Stimulated activated CD8-positive, alpha-beta memory T cell treated with anti-CD3 and anti-CD28 coated beads, Interleukin-7, amount 100 ng/mL, for 1 hour (primary cell): ENCODE measurements at places on chromosomes 11 and 22.

GRCh38 chr11:116830184-116830912 lies 641 bp downstream of the APOC3 start:
- DNase-seq, result no peak

GRCh38 chr11:44795803-44796535 lies 69.2 kb downstream of the TSPAN18 start:
- no peak for DNase-seq

DNA sequence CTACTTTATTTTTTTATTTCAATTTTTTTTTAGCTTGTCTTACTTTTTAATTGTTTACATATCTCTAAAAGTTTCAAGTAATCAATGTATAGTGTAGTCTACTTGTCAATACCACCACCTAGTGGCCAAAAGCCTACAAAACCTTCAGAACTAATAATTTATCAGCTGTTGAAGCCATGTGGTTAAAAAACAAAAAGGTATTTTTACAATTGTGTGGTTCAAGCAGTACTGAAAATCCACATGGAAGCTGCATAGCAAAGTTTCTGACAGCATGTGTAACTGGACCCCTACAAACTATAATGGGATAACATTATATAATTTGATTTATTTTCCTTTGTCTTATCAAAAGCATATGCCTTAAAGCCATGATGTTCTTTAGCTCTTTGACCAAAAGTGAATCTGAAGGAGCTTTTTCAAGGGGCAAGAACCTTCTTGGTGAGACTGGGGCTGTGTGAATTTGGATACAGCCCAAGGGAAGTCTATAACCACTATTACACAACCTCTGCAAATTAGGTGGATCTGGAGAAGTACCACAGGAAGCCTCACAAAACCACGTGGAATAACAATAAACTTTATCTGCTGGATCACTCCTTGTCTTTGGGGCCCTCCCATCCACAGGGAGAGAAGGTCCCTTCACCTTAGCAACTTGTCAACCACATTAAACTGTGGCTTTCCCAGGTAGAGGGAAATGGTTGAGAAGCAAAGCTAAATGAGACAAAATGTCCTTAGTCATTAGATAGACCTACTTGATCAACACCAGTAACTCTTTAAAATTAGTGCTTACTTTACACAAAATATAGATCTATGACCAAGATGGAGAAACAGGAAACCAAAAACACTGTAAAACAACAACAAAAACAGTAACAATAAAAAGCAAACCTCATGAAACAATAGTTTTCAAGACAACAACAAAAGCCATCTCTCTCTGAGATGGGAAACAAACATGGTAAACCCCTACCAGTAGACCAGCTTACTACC lies 9.9 kb downstream of the NARS2 start:
- no peak for DNase-seq

GRCh38 chr22:41987276-41987675 lies 11.3 kb upstream of the WBP2NL start:
- DNase-seq, result no peak

- DNase-seq, result no peak
Observed at GRCh38 chr11:43907028-43907975, 26.7 kb downstream of the ALKBH3 start.

- DNase-seq, result no peak
Observed at GRCh38 chr22:40058265-40058664, 63.5 kb downstream of the FAM83F start.

DNA sequence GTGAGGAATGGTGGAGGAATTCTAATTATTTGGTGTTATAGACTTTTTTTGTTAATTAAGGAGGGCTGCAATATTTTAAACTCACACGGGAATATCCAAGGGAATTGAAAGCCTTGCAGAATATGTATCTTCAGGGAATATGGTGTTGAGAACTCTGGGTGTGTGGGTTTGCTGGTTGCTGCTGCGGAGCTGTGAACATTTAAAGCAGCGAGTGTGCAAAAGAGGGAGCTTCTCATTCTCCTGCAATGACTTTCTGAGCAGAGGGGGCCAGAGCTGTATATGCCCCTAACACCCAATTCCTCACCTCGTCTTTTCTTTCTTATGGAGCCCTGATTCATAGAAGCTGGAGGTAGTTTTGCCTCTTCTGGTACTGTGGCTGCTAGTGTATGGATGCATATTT lies 217.7 kb downstream of the HIPK3 start:
- DNase-seq, result no peak

GRCh38 chr22:44207173-44207980 lies 26.7 kb downstream of the PARVG start:
- DNase-seq, result no peak

- no peak for DNase-seq
Observed at GRCh38 chr22:32533265-32534111, 58.9 kb downstream of the FBXO7 start.

- DNase-seq, result no peak
Observed at GRCh38 chr11:110463153-110463552, 33.4 kb downstream of the FDX1 start.

- DNase-seq, result no peak
Observed at GRCh38 chr11:75339685-75340409, 11.6 kb downstream of the ARRB1 start.

DNA sequence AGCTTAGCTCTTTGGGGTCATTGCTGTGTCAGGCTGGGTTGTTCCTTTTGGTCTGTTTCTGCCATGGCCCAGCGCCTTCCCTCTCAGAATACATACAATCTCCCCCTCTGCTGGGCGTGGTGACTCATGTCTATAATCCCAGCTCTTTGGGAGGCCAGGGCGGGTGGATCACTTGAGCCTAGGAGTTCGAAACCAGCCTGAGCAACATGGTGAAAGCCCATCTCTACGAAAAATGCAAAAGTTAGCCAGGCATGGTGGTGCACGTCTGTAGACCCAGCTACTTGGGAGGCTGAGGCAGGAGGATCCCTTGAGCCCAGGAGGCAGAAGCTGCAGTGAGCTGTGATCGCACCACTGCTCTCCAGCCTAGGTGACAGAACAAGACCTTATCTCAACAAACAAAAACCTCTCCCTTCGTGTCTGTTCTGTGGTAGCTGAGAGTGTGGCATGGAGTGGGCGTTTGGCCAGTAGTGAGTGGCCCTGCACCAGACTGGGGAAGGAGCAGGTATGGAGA lies 46.7 kb upstream of the RAB1B start:
- no peak for DNase-seq

DNA sequence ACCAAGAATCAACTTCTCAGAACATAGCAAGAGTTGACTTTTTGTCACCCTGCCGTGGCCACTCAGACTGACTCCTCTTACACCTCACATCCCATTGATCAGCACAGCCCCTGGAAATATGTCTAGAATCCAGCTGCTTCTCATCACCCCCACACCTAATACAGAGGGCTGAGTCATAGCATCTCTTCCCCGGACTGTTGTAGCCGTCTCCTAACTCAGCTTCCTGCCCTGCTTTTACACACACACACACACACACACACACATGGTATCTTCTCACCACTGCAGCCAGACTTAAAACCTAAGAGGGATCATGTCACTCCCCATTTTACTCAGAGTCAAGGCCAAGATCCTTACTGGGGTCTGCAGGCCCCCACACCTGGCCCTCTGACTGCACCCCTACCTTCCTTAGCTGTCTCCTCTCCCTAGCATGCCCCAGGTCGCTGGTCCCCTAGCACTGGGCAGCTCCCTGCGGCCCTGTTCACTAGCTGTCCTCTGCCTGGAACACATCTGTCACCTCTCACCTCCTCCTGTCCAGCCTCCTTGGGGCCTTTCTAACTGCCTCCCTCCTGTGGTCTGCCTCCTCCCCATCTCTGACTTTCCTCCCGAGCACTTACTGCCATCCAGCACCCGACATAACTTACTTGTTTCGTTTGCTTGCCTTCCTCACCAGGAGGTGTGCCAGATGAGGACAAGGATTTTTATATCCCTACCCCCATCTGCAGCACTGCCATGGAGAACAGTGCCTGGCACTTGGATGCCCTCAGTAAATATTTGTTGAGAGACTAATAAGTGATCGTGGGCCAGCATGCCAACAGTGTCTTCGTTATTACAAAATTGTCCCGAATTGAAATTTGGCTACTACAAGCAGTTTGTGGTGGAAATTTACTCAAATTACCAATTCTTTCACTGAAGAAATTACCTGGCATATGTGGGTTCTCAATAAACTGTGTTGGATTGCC lies 61.9 kb downstream of the BMAL1 start:
- no peak for DNase-seq

DNA sequence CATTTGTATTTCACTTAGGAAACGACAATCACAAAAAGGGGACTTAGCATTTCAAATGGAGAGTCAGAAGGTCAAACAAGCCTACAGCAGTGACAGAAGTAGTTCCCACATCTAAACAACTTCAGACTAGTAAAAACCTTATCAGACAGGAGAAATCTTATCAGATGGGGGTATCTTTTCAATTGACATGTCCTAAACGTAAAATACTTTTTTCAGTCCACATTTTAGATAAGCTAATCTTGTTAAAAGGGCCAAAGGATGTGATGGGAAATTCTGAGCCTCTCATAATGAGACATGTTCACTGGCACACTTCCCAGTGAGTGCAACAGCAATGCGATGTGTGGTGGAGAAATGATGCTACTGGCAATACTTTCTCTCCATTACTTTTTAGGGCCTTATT lies 2.4 kb downstream of the MAPK1 start:
- DNase-seq, result no peak

GRCh38 chr22:47107431-47107830 lies 345.0 kb downstream of the TBC1D22A start:
- no peak for DNase-seq

DNA sequence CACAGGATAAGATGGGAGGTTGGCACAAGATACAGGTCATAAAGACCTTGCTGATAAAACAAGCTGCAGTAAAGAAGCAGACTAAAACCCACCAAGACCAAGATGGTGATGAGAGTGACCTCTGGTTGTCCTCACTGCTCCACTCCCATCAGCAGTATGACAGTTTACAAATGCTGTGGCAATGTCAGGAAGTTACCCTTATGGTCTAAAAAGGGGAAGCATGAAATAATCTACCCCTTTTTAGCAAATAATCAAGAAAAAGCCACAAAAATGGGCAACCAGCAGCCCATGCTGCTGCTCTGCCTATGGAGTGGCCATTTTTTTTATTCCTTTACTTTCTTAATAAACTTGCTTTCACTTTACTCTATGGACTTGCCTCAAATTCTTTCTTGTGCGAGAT lies 8.7 kb upstream of the PIWIL4 start:
- no peak for DNase-seq

- no peak for DNase-seq
Observed at GRCh38 chr11:134170919-134171281, 52.9 kb downstream of the NCAPD3 start.

DNA sequence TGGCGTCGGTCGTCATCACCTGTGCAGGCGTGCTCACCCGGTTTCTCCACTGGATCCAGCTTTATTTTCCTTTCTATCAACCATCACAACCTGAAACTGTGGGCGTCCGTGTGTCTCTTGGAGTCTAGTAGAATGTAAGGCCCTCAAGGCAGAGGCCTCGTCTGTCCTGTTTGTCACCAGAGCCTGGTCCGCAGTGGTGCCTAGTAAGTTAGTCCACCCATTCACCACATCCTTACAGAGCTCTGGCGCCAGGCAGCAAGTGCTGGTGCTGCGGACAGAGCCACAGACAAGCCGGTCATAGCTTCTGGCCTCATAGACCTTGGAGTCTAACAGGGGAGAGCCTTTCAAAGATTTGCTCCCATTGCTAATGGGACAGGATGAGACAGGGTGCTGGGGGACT lies 64.4 kb upstream of the PARVG start:
- no peak for DNase-seq

DNA sequence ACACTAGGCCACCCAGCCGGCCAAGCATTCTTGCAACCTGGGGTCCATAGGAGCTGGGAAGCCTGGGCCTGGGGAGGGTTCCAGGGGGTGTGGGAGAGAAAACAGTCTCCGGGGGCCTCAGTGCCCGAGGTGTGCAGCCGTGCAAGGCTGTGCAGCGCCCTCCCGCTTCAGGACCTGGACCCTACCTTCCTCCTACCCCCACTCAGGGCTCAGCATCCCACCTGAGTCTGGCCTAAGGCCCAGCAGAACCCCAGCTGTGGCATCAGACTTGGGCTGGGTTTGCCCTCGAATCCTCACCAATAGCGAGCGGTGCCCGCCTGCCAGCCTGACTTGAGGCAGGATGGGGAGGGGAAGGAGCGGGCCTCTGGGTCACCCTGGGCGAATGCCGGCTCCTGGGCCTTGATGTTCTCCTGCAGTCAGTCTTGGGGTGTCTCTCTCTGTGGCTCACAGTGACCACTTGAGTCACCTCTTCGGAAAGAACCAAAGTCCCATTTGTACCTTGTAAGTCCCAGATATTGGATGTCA lies 53.6 kb upstream of the PPARA start:
- no peak for DNase-seq

DNA sequence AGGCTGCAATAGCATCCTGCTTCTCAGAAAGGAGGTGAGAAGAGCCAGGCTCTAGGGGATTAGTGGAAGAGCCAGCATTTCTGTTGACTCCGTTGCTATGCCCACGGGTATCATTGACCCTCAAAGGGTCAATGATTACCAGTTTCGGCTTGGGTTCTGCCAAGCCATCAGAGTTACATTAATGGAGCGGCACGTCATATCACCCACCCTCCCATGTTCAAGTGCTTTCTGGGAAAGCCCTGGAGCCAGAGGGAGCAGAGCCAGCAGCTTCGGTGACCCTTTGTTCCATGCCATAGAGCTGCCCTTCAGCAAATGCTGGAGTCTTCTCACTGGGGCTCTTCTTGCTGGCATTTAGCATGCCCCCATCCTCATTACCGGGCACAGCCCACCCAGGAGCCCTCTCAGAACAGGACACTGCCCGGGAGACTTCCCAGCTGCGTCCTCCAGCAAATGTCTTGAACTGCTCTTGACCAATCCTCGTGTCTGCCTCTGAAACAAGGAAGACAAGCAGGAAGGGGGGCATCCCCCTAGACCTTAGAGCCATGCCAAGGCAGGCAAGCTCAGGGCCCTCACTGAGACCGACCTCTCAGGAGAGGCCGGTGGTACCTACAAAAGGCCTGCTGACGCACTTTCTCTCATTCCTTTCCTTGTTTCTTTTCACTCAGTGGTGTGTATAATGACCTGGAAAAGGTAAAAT lies 14.6 kb downstream of the KCNJ1 start:
- DNase-seq, result no peak

DNA sequence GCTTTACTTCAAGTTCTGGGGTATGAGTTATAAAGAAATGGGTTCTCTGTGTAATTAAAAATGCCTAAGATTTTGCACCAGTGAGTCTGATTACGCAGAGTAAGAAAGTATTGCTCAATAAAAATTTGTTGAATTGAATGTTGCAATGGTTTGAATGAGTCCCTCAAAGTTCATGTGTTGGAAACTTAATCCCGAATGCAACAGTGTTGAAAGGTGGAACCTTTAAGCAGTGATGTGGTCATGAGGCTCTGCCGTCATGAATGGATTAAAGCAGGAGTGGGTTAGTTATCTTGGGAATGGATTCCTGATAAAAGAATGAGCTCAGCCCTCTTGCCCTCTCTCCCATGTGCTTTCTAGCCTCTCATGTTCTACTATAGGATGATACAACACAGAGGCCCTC lies 52.6 kb upstream of the SESN3 start:
- DNase-seq, result no peak
